ENCODE measurements at places on chromosomes 11 and 22.
A peak's percentile ranks its signal among the peaks of the same experiment; 100 is the strongest.

- DNase-seq, result no peak
Observed at GRCh38 chr11:64789331-64790204, 11.2 kb upstream of the SF1 start.

DNA sequence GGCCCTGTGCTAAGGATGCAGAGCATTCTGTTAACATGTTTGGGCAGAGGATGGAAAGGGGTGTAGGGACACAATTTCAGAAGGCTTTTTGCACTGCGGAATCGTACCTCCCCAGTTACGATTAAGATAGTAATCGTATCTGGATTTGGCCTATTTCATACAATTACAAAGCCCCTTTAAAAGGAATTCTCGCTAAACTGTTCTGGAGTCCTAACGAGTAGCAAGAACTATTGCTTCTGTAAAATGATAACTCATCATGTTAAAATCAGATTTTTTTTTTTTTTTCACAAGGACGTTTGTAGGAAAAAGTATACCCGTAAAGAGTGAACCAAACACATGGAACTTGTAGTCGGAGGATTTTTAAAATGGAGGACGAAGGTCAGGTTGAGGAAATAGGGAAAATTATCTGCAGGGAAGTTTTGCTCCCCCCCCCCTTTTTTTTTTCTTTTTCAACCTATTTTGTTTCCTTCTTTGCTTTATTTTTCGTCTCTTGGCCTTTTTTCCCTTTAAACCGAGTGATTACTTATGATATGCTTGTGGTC, 934 bp downstream of the HSD17B12 start:
- DNase-seq, result peak; percentile 36

- DNase-seq, result no peak
Observed at GRCh38 chr11:73564903-73565302, 33.0 kb downstream of the FAM168A start.

GRCh38 chr11:44893308-44893822, 57.3 kb downstream of the TP53I11 start:
- no peak for DNase-seq

GRCh38 chr22:29964776-29965175, 81.8 kb downstream of the MTMR3 start:
- peak; percentile 38 for DNase-seq

DNA sequence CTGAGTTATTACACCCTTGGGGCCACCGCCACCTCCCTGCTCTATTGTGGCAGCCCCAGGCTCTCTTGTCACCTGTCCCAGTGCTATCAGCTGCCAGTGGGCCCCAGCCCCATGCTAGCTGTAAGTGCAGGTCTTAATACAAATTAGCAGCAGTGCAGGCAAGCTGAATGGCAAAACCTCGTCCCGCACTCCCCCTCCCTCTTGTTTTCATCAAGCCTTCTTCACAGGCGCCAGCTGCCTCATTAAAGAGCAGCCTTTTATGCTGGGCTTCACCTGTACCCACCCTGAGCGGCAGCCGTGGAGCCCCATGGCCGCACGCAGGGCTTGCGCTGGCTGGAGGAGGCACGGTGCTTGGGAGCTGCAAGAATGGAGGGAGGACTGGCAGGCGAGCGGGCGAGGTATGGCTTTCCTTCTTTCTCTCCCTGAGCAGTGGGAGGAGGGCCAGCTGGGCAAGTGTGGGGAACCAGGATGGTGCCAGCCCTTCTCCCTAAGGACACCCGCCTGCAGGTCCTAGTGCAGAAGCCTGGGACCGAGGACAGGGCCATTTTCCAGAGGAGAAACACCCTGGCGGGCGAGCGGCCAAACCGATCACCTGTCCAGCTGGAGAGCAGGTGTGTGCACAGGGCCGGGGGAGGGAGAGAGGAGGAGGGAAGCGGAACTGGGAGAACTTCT, 70.7 kb downstream of the FLI1 start:
- no peak for DNase-seq

- DNase-seq, result no peak
Observed at GRCh38 chr11:1156506-1157340, 1.0 kb upstream of the MUC5AC start.

DNA sequence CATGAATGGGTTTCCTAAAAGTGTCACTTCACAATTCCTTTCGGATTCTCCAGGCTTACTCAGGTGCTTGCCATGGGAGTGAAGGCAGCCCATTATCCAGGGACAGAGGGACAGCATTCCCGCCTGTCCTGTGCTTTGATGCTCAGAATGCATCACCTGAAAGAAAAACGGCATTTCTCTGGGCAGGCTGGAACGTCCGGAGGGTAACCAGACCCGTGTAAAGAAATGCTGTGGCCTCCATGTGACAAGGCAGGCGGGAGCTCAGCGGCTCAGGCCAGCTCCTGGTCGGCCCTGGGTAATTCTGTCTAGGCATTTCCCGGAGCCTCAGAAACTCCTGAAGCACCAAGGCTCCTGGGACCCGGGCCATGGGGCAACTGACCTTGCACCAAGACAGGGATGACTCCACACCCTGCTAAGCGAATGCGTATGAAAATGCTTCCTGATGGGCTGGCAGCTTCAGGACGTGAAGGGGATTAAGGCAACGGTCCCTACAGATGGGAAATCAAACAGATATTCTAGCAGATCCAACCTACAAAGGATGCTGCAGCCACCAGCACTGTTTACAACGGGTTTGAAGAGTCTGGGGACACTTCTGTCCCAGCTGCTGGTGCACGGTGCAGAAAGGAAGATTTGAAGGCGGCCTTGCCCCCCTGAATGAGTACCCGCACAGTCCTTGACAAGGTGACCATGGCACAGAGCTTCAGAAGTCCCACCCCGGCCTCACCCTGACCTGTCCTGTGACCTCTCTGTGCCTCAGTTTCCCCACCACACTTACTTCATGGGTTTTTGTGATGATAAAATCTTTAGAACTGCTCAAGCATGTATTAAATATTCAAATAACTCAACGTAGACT, 13.6 kb upstream of the FGF3 start:
- no peak for DNase-seq

GRCh38 chr11:8870411-8871170, 40.4 kb upstream of the AKIP1 start:
- no peak for DNase-seq

GRCh38 chr11:82944198-82944597, 42.7 kb downstream of the DDIAS start:
- no peak for DNase-seq

DNA sequence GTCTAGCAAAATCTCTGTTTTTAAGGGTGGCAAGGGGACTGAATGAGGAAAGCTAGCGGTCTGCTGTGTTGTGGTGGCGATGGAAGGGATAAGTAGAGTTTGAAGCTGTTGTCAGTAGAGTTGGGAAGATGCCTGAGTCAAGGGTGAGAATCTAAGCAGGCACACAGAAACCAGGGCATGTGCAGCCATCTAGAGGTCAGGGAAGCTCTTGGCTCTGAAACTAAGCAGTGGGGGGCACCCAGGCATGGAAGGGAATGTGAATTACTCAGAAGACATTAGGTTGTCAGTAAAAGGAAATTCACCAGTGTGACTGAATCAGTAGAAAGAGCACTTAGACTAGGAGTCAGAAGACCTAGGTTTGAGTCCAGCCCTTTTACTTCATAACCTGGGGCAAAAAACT, 15.4 kb downstream of the BMAL1 start:
- DNase-seq, result no peak

- DNase-seq, result no peak
Observed at GRCh38 chr22:43289976-43290721, 53.0 kb downstream of the SCUBE1 start.

DNA sequence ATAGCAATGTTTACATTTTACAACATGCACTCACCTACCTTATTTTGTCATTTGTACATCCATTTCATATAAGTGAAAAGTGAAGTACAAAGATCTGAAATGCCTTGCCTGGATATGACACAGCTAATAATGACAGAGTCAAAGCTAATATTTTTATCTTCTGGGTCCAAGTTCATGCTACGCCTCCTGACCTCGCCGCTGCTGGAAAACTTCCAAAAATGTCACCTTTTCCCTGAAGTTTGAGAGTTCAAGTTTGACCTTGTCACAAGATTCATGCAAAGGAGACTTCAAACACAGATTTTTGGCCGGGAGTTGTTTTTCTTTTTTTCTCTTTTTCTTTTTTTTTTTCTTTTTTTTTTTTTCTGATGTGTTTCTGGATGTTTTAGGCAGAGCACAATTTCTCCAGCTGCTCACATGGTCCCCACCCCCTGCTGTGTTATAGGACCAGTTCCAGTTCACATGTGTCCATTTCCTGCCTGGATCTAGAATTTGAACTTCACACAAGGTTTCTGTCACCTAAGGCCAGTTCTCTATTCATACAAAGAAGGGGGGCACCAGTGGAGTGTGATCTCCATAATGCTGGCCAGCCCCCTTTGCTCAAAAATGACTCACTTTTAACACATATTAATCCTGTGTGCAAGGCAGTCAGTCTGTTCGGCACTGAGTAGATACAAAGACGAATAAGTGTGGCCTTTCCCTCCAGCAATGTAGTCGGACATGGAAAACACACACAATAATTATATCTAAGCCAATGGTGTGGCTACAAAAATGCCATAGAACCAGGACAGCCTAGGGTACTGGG, 546.8 kb downstream of the BUD13 start:
- no peak for DNase-seq

DNA sequence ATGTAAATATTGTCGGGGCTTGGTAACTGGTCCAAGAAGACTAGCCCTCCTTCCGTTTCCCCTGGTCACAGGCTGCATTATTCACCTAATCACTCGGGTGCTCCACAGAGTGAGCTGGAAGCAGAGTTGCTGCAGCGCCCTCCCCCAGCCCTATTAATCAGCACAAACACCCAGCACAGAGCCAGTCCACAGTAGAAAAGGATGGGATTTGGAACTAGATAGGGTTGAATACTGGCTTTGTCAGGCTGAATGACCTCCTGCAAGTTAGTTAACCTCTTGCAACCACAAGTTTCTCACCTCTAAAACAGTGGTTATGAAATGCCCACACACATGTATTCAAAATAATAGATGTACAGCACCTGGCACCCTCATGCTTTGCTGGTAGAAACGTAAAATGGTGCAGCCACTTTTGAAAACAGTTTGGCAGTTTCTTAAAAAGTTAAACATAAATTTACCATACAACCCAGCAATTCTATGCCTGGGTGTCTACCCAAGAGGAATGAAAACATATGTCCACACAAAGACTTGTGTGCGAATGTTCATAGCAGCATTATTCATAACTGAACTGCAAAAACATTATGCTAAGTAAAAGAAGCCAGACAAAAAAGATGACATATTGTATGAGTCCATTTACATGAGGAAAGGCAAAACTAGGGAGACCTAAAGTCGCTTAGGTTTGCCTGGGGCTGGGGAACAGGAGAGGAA, 31.7 kb upstream of the APLP2 start:
- DNase-seq, result no peak

DNA sequence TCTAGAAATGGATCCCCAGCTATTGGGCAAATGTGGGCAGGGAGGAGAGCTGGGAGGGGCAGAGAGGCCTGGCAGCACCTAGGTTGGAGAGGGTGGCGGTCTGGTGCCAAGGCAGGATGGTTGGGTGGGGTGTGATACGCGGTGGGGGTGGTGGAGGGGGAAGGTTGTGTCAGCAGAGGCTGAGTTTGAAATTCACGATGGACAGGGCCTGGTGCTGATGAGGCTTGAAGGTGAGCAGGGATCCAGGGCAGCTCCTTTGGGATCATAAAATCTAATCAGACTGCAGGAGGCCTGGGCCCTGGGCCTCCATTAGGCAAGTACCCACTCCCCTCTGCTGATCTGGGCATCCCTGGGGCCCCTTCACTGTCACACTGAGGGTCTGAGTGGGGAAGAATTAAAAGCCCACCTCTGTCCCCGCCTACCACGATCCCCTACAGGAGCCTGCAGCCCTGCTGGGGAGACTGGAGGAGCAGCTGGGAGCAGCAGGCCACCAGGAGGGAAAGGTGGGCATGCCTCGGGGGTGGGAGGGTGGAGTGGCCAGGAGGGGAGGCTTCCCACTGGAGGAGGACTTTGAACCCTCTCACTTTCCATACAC, 24.0 kb downstream of the IGLL1 start:
- no peak for DNase-seq

Data from inflammatory macrophage treated with lipopolysaccharide for 1 hour (primary cell).